RPMI8226 (cell line): ENCODE measurements at places on chromosomes 2 and 18.

- DNase-seq = peak; percentile 43
Observed at GRCh38 chr2:58762176-58762781, 521.2 kb upstream of the FANCL start.

- DNase-seq = no peak
Observed at GRCh38 chr2:101463911-101464641, 10.8 kb downstream of the RFX8 start.

DNA sequence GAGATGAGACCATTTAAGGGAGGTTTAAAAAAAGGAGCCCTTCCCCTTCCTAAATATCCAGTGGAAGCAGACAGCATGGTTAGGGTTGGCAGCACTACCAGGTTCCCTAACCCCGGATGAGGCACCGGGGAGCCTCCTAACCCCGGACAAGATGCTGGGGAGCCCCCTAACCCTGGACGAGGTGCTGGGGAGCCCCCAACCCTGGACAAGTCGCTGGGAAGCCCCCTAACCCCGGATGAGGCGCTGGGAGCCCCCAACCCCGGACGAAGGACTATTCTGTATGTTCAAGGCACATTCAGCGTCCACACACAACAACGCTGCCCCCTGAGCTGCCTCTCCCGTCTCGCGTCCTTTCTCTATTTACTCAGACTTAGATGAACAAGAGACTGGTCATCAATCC, 51.9 kb downstream of the ANKMY1 start:
- no peak for DNase-seq

DNA sequence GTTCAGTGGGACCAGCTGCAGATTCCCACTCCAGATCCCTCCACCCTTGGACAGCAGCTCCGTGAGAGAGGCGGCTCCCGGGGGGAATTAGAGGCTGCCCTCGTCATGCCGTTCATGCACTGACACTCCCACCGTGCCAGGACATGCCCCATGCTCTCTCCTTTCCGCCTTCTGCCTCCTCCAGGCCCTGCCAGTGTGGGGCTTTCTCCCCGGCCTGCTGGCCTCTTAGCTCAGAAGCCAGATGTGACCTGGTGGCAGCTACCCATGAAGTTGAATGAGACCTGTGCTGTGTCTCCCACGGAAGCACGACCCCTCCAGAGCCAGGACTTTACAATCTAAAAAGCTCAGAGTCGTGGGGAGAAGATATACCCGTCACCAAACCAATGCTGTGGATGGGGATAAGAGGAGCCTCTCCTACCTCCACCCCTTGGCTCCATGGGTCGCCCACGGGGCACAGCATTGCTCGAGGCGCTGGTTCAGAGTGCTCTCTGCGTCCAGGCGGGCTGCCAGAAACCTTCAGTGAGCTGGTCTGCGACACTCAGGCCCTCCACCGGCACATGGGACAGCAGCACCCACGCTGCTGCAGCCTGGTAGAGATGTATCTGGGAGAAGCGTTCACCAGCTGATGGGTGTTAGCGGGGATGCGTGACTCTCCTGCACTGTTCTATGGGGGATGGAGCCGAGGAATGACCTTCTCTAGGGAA, 111.0 kb upstream of the GPC1 start:
- DNase-seq = peak; percentile 36

- DNase-seq = no peak
Observed at GRCh38 chr18:48459016-48459415, 49.8 kb upstream of the ZBTB7C start.

DNA sequence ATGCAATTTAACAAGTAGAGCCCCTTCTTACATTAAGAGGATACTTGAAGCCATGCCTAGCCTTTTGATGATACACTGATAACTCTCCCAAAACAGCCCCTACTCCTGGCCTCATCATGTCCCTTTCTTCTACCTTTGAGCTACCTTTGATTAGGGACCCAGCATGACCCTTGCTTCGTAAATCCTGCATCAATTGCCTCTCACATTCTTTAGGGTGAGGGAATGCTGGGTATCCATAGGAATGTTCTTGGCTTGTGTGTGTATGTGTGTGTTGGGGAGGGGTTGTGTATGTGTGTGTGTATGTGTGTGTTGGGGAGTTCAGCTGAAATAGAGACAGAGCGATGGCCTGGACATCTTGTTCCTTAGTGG, 5.3 kb upstream of the KRCC1 start:
- DNase-seq = no peak

DNA sequence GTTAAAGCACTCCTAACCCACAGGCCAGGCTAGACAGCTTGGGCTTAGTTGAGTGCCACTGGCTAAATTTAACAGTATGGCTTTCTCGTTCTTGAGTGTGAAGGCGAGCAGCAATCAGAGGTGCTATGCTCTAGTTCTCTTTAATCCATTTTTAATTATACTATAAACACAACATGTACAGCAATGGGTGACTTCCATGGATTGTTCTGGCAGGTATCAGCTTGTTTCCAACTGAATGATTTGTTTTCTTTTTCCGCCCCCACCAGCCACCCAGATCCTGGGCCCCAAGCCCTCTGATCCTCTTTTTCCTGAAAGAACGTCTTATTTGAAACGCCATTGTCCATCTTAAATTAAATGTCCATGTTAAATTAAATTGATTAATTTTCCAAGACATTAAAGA, 244.8 kb downstream of the IKZF2 start:
- no peak for DNase-seq

DNA sequence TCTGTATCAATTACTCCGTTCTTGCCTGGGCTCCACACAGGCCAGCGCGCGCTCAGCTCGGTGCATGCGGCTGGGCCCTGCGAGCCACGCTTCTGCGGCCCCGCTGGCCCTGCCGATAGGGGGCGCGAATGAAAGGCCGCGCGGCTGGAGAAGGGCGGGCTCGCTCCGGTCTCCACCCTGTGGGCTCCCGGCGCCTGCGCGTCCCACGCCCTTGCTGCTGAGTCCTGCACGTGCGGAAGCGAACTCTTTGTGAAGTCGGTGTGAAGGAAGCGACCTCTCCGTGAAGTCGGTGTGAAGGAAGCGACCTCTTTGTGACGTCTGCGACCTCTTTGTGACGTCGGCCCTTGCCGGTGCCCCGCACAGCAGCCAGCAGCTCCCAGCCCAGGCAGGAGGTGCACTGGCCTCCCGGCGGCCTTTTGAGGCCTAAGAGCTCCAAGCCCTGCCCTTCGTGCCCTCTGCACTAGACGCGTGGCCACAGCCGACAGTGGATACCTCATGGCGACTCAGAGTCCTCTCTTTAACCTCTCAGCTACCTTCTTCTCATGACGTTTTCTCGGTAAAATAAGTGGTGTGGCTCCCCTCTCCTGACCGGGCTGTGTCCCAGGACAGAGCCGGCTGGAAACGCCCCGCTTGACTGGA, 391.9 kb upstream of the RAB6C start:
- no peak for DNase-seq

DNA sequence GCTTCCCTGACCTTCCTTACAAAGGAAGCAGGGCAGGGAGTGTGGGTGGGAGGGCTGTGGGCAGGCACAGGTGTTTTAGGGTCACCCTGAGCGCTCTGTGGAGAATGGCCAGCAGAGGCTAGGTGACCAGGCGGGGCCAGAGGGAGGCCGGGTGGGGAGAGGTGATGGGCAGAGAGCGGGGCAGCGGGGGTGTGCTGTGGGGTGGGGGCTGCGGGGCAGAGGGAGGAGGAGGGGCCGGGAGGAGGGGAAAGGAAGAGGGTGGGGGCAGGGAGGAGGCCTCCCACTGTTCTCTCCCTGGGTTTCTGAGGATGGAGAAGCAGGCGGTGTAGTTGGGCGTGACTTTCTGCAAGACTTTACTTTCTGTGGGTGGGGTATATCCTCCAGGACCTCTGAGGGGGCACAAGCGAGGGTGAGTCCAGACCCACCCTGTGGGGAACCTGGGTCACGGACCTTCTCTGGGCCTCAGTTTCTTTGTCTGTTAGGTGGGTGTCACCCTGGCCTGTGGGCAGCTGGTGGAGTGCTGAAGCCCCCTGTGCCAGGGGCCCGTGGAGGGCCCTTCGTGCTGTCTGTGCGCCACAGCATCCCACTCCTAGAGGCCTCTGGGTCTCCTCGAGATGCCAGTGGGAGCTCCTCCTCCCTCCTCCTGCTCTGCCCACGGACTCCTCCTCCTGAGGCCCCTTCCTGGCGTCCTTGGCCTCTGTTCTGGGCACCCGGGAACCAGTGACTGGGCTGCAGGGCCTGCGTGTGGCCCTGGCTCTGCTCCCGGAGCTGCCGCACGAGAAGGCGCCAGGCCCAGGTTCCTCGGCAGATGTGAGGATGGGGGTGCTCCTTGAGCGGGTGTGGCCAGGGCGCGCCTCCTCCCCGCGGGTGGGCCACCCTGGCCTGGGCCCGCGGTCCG, 6.3 kb upstream of the NEU4 start:
- DNase-seq = no peak

DNA sequence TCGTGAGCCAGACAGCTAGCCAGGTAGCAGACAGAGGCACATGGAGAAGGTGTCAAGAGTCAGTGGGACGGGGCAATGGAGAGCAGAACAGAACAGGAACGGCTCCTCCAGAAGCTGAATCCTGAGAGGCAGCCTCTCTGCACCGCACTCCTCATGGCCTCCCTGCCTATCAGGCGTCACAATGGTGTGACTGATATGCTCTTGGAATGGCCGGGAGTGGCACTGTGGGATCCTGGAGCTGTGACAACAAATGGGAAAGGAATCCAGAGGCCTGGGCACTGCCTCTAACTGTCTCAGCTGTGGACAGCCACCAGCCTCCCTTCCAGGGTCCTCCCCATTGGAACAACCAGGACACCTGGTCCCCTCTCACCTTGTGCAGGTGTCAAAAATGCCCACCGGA, 89.1 kb upstream of the ID2 start:
- no peak for DNase-seq

DNA sequence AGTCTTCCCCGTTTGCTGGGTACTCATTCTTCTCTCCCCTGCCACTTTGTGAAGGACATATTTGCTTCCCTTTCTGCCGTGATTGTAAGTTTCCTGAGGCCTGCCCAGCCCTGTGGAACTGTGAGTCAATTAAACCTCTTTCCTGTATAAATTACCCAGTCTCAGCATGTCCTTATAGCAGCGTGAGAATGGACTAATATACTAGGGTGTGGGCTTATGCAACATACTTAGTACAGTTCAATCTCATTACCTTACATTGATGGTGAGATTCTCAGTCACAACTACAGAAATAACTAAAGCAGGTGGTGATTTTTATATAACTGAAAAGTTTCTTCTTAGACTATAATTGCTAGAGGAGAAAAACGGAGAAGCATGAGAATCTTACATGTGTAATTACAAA, 237.9 kb upstream of the MMADHC start:
- no peak for DNase-seq

DNA sequence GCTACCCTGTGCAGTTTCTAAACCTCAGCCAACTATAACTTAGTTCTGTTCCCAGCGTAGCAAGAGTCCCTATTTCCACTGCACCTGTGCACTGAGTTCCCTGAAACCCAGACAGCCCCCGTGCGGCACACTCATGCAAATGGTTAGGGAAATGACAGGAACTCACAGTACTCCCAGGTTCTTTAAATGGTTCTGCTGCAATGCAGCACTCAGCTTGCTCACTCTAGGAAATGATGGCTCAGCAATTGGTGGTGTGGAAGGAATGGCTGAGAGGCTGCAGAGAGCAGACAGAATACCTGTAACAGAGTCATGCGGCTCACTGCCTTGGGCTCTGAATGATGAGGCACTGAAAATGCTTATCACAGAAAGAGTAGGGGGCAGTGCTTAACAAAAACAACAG, 143.0 kb downstream of the RAD51AP2 start:
- DNase-seq = peak; percentile 89

DNA sequence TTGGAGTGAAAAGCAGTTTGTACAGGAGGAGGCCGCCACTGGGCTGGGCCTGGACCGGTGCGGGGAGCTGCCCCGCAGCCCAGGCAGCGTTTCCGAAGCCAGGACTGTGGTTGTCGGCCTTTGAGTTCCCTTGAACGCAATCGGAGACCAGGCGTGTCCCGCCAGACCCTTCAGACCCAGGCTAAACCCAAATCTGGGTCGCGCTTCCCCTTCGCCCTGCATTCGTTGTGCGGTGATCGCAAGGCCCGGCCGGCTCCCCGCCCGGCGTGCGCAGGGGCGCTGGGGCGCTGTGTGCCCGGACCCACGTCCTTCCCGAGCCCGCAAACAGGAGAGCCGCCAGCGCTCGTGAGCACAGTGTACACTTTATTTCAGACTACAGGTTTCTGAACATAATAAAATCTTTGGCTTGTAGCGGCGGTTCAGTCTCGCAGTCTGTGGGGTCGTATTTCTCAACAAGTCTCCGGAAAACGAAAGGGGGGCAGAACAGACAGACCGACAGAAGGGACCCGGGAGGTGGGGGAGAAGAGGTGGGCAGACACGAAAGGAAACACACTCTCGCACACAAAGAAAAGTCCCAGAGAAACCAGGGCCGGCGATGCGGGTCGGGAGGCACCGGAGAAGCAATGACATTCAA, 5.5 kb downstream of the EN1 start:
- no peak for DNase-seq

GRCh38 chr2:13046557-13047165, 329.9 kb downstream of the TRIB2 start:
- DNase-seq = no peak

GRCh38 chr2:11364565-11364887, 20.1 kb upstream of the ROCK2 start:
- DNase-seq = no peak

DNA sequence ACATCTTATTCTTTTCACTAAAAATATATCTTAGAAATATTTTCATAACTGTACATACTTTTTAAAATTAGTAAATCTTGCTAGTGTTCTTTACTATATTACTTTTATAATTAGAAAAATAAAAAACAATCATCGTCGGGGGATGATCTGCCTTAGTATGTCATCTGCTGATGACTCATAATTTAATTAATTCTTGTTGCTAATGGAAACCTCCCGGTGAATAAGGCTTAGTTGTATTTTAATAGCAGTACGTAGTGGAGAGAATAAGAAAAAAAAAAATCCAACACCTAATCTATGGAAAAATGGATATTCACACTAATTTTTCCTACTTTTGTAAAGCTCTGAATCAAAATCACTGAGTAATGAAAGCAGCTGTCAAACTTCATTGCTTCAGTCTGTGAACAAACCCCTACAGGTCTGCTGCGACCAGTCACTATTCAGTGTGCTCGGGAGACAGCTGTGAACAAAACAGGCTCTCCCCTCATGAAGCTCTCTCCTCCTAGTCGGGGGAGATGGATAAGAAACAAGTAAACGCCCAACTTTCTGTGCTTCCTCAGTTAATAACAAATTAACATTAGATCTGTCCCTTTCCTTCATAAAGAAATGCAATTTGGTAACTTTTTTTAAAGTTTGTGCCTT, 97.4 kb upstream of the UPP2 start:
- no peak for DNase-seq

- DNase-seq = no peak
Observed at GRCh38 chr18:75157851-75158250, 51.1 kb downstream of the PTGR3 start.

- DNase-seq = no peak
Observed at GRCh38 chr18:21109936-21110712, 1.5 kb downstream of the ROCK1 start.

- no peak for DNase-seq
Observed at GRCh38 chr2:31992025-31992579, 18.7 kb downstream of the MEMO1 start.

DNA sequence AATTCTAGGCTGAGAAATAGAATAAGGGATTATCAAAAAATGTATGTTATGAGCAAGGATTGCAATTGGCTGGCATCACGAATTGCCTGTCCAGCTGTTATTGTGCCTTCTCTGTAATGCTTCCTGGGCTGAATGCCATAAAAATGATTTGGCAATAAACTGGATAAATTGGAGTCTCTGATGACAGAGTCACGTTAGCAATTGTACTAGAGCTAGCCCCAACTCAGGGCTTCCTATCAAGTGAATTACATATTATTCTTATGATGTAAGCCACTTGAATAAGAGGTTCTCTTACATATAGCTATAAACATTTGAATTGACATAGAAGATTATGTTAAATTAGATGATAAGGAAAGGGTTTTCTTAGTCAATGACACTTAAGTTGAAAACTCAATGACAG, 607.5 kb upstream of the REG3G start:
- DNase-seq = no peak

GRCh38 chr2:12167525-12168317, 421.3 kb downstream of the LPIN1 start:
- DNase-seq = no peak
